ENCODE measurements at places on chromosomes 5 and 9.

DNA sequence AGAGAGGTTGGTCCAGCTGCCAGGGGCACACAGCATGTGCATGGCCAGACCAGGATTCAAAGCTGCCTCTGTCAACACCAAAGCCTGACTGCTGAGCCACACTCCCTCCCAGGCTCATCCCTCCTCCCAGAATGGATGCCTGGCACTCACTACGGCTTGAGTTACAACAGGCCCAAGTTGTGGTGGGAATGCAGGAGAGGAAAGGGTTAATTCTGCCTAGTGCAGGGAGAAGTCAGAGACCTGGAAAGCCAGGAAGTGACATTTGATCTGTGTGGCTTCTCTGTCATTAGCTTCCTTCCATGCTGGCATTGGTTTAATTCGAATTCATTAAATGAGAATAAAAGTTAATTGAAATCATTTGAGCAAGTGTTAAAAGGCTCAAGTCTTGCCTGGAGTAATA, 150.0 kb downstream of the NSG2 start:
- DNase-seq: no peak

GRCh38 chr9:127136880-127137639, 14.6 kb upstream of the ANGPTL2 start:
- DNase-seq: no peak

- DNase-seq: no peak
Measured at GRCh38 chr9:90288275-90288639, 354.4 kb downstream of the DIRAS2 start.

DNA sequence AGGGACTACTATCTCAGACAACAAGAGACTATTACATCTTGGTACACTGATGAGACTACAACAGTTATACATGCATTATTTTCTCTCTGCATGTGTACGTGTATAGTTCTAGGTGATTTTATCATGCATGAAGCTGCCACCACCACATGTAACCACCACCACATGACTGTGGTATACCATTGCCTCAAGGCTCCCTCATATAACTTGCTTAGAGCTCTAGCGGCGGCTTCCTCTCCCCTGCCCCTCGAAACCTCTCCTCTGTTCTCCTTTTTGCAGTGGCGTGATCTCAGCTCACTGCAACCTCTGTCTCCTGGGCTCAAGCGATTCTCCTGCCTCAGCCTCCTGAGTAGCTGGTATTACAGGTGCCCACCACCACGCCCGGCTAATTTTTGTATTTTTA, 162.3 kb downstream of the AOPEP start:
- no peak for DNase-seq

DNA sequence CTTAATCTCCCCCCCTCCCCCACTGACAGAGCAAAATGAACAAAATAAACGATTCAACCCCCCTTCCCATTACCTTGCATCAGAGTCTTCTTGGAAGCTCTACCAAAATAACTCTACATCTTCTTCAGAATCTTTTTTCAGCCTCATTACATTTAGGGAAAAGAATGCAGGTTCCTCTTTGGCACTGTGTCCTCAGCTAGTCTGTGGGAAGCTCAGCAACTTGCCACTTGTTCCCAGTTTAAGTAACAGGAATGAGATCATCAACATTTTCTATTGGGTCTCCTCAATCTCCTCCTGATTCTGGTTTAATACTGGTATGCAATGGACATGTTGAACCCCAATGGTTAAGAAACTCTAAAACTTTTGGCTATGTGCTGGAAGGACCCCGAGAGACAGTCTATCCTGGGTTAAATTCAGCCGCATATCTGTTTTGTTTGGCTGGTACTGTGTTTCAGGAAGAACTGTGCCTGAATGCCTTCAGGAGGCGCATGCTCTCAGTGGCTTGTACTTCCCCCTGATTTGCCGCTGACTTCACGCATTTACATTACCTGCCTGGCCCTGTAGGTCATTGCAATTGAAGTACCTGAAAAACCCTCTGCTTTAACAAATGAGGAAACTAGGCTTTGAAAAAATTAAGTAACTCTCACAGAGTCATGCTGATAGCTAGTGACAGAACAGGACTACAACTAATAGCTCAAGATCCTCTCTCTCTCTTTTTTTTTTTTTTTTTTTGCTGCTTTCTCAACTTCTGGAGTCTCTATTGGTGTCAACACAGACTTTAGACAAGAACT, 78.1 kb upstream of the HMHB1 start:
- no peak for DNase-seq

GRCh38 chr5:163915481-163915961, 410.1 kb downstream of the MAT2B start:
- DNase-seq: no peak

DNA sequence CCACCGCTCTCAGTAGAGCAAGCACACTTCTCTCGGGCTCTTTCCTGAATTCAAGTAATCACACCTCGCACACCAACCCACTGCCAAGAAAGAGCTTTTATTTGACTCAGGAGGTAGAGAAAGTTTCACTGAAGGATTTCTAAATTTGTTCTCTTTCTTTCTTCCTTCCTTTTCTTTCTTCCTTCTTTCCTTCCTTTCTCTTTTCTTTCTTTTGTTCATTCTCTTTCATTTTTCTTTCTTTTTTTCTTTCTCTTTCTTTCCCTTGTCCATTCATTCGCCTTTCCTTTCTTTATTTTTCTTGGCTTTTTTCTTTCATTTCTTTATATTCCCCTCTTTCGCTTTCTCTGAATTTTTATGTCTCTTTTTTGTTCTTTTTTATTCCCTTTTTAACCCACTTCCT, 300.1 kb downstream of the ENC1 start:
- no peak for DNase-seq
